Pancreas (tissue), 10 donors: ENCODE measurements at places on chromosomes 5 and 9. TPM values are rescaled to one million over a fixed set of nuclear protein-coding genes. Genes with fewer than 3 reads are reported as not detected.

GRCh38 chr9:121222524-121223171, 21.0 kb upstream of the RAB14 start:
- DNase-seq, result no peak

GRCh38 chr5:181167814-181168488, 20.6 kb downstream of the OR2V2 start:
- DNase-seq, result no peak

GRCh38 chr9:82601293-82601771, 461.6 kb downstream of the RASEF start:
- no peak for DNase-seq

- no peak for DNase-seq
Observed at GRCh38 chr9:33927694-33928093, 110.7 kb downstream of the UBE2R2 start.

GRCh38 chr5:167769846-167770413, 521.5 kb upstream of the WWC1 start:
- DNase-seq, result no peak

GRCh38 chr5:73114044-73114688, 6.2 kb upstream of the TMEM171 start:
- no peak for DNase-seq

ZNF608 gene
- total RNA-seq, result 12.4 TPM

DNA sequence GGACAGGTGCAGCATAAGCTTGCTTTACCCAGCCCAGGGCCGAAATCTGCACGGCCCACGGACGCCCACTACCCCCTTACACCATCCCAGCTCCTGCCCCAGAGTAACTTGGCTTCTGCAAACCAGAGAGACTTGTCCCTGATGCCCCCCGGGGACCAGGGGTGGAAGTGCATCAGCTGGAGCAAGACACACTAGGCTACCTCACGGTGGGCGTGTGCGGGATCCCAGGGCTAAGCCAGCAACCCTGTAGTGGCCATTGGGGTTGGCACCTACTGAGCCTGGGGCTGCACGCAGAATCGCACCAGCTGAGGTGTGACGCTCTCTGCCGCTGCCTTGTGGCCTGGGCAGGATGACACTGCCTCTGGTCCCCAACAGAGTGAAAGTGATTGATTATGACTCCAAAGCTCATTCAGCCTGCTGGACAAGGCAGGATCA, 6.1 kb upstream of the ZNF79 start:
- DNase-seq, result no peak

FIBCD1 gene
- 0.47 TPM for total RNA-seq
